Astrocyte of the cerebellum (primary cell): ENCODE measurements at places on chromosomes 5 and 9.

- no peak for DNase-seq
Observed at GRCh38 chr5:90022711-90023053, 386.9 kb downstream of the CETN3 start.

DNA sequence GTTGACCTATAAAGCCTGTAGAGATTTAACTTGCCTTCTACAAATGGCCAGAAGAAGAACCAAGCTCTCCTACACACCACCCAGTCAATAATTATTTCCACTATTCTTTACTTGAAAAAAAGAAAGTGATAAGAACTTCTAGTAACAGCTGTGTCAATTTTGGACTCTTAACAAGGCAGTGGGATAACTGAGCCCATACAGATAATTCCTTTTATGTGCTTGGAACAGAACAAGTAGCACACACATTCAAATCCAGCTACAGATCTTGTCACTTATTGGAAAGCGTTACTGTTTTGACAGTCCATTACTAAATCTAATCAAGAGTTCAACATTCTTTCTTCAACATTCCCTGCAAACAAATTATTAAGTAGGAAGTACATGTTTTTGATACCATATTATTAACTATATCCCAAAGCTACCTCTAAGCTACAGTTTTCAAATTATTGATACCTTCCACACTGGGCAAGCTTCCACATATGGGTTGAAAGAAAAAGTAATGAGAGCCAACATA, 6.3 kb downstream of the PTGER4 start:
- DNase-seq: no peak

- no peak for DNase-seq
Observed at GRCh38 chr5:176132471-176133288, 105.5 kb upstream of the SIMC1 start.

DNA sequence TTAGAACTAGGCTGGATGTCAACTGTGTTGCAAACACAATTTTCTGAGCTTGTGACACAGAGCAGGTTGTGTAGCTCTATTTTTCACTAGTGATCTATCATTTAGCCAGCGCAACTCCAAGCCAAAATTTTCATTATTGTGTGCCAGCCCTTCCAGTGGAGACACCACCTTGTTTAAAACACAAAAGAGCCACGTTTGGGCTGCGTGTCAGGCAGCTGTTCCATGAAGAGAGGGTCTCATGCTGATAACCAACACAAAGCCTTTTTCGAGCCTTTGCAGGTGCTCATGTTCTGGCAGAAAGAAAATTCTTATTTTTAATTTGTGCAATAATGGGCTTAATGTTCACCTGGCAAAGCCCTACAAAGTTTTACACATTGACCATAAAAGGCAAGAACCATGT, 237.6 kb upstream of the RGMB start:
- no peak for DNase-seq

GRCh38 chr9:12817702-12818101, 42.9 kb downstream of the LURAP1L start:
- DNase-seq: no peak

GRCh38 chr9:73847536-73847935, 649.6 kb upstream of the RORB start:
- no peak for DNase-seq

DNA sequence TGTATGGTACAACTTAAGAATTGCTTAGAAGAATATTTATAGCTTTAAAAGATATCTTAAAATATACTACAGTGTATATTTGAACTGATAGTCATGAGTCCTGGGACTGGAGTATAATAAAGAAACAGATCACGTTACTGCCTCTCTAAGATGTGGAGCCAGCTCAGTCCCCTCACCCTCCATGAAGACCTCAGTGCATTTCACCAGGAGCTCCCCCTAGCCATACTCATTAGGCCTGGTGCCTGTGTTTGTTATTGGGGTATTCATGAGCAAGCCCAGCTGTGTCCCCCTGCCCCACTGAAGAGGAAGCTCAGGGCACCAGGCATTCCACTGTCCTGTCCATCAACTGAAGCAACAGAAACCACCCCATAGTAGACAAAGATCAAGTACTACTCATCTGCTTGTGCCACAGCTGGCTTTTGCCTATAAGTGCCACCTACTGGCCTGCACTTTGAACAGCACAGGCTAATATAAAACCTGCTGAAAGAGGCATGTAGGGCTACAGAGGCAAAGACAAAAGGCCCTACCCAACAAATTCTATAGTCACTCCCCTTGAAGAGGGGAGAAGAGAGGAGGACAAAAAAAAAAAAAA, 850.2 kb upstream of the NUDT12 start:
- peak; percentile 15 for DNase-seq

DNA sequence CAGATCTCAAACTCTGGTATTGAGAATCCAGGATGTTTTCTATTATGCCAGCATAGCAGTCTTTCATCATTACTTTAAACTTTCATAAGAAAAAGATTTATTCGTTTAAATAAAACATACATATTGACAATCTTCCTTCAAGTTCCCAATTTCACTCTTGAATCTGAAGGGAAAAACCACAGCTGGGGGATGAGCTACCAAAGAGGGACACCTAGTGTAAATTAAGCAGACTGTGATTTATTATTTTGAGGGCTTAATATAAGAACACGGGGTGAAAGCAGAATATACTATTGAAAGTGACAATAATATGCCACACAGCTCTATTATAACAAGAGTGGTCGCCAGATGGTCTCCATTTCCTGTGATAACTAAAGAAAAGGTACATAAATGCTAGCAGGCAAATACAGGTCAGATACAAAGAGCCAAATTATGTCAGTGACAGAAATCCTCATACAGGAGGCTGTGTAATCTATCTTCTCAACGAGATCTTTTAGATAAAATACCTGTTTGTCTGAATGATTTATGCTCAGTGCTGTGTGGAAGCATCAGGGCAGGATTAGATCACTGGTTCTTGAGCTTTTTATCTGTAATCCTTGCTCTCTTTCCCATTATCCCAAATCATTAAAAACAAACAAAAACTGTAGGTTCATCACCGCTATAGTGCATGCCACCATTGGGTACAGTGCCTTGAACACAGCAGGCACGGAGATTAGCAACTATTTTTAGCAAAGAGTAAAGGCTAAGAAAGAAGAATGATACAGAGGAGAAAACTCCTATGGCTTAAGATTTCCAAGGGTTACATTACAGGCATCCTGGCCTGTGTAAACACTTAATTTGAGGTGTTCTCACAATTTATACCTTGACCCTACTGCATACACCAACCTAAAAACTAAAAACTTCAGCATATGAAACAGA, 116.6 kb downstream of the DROSHA start:
- no peak for DNase-seq

DNA sequence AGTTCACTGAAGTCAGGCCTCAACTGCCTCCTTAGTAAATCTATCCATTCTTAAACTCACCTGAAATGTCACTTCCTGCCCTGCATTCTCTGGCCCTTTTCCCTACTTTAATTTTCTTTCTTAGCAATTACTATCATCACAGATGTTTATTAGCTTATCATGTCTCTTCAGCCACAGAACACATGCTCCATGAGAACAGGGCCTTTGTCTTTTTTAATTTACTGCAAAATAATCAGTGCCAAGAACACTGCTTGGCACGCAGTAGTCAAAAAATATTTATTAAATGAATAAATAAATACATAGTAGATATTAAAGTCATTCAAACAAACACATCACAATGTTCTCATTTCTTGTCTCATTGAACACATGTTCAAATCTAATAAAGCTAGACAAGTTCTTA, 46.2 kb downstream of the SKIC3 start:
- DNase-seq: no peak

GRCh38 chr5:87190041-87190440, 77.6 kb upstream of the RASA1 start:
- no peak for DNase-seq

GRCh38 chr5:32916648-32917047, 205.5 kb downstream of the NPR3 start:
- peak; percentile 12 for DNase-seq

GRCh38 chr5:159802661-159803060, 113.6 kb upstream of the ADRA1B start:
- no peak for DNase-seq

DNA sequence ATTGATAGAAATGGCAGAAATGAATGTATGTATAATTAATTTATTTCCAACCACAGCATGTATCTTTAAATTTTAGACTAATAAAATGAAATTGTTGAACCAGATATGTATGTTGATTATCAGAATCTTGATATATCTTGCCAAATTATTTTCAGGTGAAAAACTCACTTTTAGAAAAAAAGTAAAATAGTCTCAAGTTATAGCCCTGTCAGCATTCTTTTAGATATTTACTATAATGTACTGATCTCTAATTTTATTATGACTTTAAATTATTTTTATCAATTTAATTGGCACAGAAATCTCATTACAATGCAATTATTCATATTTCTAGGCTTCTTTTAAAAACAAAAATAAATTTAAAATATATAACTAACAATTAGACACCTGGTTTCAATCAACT, 1990.4 kb upstream of the CDH6 start:
- DNase-seq: no peak

DNA sequence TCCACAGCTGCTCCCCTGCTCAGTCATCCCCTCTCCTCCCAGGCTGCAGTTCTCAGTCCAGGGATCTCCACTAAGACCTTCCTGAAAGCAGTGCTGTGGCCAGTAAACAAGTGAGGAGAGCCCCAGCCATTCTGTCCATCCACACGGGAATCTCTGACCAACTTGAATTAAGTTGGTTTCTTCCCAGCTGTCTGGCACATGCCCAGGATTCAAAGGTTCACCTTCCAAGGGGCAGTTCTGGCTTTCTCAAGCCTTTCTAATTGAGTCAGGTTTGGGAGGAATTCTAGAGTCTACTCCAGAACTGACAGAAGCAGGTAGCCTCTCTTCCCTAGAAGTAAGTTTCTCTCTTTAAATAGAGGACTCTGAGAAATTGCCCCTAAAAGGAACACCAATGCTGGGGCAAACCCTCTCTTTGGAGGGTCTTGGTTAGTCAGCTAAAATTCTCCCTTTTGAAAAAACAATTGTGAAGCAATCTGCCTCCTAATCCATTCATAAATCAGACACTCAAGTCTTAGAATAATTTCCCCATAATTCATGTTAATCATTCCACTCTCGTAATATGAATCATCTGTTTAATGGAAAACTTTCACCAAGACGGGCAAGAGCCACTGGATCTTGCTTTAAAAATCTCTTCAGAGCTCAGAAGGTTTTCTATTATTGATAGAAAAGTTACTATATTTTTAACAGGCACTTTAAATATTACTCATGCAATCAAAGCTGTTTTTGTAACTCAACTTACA, 133.8 kb downstream of the SPOCK1 start:
- no peak for DNase-seq

DNA sequence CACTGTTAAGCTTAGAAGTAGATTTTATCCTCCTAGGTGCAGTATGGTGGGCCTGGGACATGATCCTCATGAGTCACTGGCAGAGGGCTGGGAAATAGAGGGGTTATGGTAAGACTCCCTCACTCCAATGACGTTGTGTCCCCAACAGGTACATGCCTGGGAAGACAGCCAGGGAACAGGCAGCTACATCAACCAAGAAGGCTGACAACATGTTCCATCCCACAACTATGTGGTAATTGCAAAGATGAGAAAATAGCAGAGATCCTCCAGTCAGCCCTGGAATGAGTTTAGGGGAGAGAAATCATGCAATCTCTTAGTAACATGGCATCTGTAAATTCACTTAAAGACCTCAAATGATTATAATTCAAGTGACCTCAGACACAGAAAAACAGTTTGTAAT, 114.4 kb upstream of the LIFR start:
- no peak for DNase-seq

- no peak for DNase-seq
Observed at GRCh38 chr5:135501965-135502364, 33.8 kb downstream of the NEUROG1 start.

- DNase-seq: peak; percentile 26
Observed at GRCh38 chr5:32505756-32506155, 61.2 kb upstream of the ZFR start.

- no peak for DNase-seq
Observed at GRCh38 chr9:104869811-104870210, 58.1 kb downstream of the ABCA1 start.

- no peak for DNase-seq
Observed at GRCh38 chr5:96516631-96517071, 83.6 kb upstream of the PCSK1 start.

DNA sequence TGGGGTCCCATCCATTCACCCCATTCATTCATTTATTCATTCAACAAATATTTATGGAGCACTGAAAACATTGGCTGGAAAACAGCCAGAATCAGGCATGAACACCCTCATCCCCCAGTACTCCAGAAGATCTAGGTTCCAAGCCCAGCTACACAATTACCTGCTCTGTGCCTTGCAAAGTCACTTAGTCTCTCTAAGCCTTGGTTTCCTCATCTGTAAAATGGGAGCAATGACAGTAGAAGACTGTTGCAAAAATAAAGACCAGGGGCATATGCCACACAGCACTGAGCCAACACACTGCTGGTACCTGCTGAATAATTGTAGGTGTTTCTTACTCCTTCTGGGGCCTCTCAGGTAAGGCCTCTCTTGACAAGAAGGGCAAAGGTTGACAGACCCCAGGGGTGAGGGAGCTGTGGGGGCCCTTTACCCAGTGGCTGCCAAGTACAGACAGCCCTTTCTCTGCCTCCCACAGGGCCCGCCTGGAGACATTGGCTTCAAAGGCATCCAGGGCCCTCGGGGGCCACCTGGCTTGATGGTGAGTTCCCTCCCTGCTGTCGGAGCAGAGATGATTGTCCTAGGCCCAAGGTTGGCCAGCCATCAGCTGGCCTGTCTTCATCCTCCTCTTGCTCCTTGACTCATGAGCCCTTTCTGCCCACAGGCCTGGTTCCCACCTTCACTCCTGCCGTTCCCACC, 22.6 kb upstream of the ORM1 start:
- DNase-seq: no peak

- no peak for DNase-seq
Observed at GRCh38 chr9:117334101-117334500, 80.8 kb downstream of the ASTN2 start.

GRCh38 chr5:179158556-179158955, 98.4 kb downstream of the ZNF354C start:
- DNase-seq: no peak

GRCh38 chr9:33148367-33149014, 18.6 kb downstream of the B4GALT1 start:
- no peak for DNase-seq

GRCh38 chr5:142717582-142718215, 31.8 kb upstream of the FGF1 start:
- no peak for DNase-seq

DNA sequence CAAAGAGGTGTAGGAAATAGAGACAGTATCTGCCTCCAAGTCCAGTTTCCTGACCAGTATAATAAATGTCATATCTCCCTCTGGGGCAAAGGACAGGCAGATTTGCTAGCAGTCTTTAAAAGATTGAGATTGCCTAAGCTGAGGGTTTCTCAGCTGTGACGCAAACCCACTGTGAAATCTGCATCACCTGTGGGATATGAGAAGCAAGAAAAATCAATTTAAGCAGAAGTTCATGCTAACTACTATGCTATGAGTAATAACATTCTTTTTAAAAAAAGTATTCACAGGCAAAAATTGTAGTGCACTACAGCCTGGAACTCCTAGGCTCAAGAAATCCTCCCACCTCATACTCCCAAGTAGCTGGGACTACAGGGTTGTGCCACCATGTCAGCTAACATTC, 168.1 kb upstream of the POC5 start:
- DNase-seq: no peak

GRCh38 chr9:74006935-74007334, 490.2 kb upstream of the RORB start:
- DNase-seq: no peak

GRCh38 chr9:93119703-93119952, 14.4 kb downstream of the NINJ1 start:
- no peak for DNase-seq

- no peak for DNase-seq
Observed at GRCh38 chr5:17154211-17154996, 63.0 kb upstream of the BASP1 start.

- DNase-seq: no peak
Observed at GRCh38 chr9:21414220-21414940, 5.5 kb downstream of the IFNA8 start.
